ENCODE measurements at places on chromosomes 11 and 22.

DNA sequence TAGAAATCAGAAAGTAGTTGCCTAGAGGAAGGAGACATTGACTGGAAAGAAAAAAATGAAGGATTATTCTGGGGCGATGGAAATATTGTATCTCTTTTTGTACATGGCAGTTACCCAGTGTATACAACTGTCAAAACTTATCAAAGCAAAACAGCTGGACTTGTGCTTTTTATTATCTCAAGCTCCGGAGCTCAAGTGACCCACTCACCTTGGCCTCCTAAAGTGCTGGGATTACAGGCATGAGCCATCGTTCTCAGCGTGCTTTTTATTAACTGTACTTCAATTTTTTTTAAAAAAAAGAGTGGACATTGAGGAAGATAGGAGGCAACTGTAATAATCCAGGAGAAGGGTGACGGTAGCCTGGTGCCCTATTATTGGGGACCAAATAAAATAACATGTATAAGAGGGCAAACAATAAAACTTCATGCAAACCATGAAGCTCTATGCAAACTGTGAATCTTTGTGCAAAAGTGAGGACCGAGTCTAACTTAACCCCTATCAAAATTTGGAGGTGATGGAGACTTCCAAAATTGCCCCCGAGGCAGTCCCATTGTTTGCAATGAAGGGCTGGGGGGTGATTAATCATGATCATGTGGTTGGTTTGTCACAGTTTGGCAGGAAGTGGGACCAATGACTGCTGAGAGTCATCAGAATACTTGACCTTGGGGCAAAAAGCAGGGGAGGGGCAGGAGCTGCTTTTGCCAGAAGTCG lies 23.5 kb downstream of the FZD4 start:
- DNase-seq = no peak

- no peak for DNase-seq
Measured at GRCh38 chr11:824292-824880, 3.3 kb upstream of the CRACR2B start.

DNA sequence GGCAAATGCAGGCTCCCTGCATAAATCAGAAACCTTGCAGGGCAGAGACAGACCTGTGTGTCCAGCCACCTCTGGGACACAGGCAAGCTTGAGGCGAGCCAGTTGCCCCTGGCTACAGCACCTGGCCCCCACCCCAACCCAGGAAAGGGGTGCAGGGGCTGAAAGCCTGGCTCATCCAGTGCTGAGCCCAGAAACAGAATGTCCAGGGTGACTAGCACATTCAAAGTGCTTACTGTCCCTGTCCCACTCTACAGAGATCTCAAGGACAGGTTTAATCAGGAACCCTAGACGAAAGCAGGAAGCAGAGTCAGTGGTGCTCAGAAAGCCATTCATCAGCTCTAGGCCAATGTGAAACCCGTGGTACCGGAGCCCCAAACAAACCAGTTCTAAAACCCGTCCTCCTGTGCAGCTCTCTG lies 31.9 kb downstream of the PLEKHA7 start:
- DNase-seq = no peak

GRCh38 chr22:47000888-47001287 lies 238.4 kb downstream of the TBC1D22A start:
- DNase-seq = no peak

GRCh38 chr11:124753205-124753604 lies 1.1 kb upstream of the VSIG2 start:
- no peak for DNase-seq

DNA sequence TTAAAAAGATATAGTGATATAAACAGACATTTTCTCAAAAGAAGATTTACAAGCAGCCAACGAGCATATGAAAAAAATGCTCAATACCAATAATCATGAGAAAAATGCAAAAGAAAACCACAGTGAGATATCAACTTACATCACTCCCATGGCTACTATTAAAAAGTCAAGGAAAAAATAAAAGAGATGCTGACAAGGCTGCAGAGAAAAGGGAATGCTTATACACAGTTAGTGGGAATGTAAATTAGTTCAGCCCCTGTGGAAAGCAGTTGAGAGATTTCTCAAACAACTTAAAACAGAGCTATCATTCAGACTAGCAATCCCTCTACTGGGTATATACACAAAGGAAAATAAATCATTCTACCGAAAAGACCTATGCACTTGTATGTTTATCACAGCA lies 97.1 kb upstream of the CARD18 start:
- no peak for DNase-seq

- no peak for DNase-seq
Measured at GRCh38 chr11:3197044-3197695, 21.4 kb downstream of the MRGPRG start.

DNA sequence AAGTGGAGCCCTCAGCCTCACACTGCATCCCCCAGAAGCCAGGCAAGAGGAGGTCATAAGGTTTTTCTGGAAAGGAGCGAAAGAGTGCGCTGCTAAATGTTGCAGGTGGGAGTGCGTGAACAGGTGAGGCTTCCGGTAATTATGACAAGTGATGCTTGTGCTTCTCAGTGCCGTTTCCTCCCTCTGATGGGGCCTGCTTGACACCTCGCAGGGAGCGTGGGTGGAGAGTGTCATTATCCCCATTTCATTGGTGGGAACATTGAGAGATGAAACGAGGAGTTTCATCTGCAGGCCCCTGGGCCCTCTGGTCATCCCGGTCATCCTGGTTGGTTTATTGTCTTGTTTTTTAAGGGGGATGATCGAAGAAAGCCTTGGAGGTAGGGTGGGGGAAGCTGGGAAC lies 57.5 kb downstream of the BCR start:
- DNase-seq = peak; percentile 57

DNA sequence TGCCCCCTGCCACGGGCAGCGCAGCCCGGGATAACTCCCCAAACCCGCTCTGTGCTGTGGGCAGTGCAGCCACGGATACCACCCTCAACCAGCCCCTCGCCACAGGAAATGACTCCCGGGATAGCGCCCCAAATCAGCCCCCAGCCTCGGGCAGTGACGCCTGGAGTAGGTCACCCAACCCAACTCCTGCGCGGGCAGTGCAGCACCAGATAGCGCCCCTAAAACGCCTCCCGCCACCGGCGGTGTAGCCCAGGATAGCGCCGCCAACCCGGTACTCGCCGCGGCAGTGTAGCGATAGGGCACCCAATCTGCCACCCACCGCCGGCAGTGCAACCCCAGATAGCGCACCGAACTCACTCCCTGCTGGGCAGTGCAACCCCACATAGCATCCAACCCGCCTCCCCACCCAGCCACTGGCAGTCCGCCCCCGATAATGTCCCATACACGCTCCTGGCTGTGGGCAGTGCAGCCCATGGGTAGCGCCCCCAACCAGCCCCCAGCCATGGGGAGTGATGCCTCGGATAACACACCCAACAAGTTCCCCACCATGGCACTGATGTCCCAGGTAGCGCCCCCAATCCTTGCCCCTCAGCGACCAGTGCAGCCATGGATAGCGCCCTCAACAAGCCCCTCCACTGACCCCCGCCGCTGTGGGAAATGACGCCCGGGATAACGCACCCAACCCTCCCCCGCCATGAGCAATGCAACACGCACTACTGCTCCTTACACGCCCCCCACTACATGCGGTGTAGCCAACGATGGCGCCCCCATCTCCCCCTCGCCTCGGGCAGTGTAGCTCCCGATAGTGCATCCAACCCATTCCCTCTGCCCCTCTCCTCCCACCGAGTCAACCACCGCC lies 1.5 kb downstream of the RFPL2 start:
- no peak for DNase-seq

- DNase-seq = no peak
Measured at GRCh38 chr11:125093502-125093901, 17.9 kb downstream of the TMEM218 start.

DNA sequence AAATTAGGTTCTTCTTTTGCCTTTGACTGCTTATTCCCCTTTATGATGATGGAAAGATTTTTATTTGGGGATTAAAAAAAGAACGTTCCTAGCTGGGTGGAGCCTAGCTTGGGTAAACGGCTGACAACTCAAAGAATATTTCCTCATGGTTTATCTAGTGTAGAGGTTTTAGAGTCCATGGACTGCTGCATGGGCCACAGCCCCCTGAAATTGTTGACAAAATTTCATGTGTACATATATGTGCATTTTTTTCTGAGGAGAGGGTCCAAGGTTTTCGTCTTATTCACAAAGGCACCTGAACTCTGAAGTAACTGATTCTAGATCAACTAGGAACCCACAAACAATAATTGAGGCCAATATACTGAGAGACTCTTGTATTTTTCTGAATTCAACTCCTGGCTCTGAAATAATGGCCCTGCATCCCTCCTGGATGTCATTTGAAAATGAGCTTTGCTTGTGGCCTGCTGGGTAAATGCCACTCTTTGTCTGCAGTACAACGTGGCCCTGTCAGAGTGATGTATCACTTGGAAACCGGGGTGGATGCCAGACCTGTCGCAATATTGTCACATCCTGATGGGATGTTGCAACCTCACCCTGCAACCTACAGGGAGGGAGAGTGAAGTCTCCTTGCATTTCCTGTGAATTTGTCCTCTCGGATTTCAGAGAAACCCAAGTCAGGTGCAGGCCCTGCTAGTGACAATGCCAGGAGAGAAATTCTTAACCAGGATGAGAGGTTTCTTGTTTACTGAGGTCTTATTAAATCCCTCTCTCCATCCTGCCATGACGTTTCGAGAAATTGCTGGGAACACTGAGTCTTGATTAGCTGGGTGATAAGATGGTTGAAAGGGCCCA lies 33.8 kb downstream of the EHF start:
- DNase-seq = no peak

GRCh38 chr11:108025387-108026080 lies 16.8 kb downstream of the CUL5 start:
- DNase-seq = no peak

DNA sequence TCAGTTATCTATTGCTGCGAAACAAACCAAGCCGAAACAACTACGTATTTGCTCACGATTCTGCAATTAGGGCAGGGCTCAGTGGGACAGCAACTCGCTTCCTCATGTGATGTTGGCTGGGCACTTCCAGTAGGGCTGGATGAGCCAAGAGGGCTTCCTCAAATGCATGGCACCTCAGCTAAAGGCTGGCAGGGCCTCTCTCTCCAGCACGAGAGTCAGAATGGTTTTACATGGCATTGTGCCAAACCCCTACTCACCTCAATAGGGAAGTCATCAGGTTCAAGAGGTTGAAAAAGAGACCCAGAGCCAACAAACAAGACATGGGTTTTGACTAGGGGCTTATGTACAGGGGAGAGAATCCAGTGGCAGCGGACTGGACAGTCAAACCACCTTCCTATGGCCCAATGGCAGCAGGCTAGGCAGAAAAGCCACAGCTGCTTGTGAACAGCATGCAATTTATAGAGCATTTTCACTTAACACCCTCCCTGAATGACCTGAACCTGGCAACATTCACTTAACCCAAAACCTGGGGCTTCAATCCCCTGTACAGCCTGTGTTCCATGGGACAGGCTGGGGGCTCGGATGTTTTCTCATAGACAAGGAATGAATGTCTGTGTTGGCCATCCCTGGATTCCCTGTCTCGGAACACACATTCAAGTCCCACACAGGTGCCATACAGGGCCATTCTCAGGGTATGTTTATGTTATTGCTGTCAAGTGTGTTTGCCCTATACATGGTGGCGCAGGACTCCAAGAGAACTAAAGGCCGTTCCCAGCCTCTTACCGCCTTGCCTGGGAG lies 154.2 kb upstream of the NAV2 start:
- no peak for DNase-seq

DNA sequence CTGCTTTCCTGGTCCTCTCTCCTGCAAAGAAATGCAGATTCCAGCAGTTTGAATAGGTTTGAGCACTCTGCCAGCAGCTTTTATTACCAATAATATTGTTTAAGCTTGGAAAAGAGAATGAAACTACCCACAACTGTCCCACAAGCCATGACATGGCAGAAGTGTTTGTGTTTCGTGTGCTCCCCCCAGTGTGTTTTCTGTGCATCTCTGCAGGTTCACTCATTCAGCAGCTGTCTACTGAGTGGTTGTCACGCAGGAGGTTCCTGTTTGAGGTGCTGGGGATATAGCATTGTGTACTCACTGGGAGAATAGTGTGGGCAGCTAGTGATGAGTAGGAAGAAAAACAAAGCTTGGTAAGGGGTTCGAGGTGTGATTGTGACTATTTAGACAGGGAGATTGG lies 55.3 kb upstream of the SUSD2 start:
- no peak for DNase-seq

- no peak for DNase-seq
Measured at GRCh38 chr11:117859488-117860112, 16.9 kb downstream of the FXYD6 start.

DNA sequence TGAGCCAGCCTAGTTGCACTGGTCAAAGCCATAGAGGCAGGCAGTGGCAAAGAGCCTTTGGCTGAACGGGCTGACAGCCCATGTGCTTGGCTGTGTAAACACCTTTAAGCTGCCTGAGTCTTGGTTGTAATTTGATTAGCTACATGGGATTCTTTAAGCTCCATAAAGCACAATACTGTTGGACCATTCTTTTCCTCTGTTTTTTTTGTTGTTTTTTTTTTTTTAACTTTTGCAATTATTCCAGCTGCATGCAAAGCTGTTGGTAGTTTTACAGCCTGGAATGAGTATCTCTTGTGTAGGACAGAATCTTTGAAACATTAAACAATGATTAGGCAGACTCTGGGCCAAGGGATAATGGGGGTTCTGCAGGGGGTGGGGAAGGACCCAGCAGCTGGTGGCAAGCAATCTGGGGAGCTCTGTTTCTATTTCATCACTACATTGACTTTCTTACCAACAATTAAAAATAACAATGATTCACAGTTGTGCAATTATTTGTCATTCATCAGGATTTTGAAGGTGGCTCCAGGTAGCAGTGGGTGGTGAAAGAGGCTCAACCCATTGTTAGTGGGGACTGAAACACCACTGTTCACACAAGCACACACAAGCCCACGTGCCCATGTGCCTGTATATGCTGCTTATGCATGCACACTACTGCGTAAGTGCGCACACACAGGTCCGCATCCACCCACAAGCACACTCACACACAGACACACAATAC lies 69.5 kb upstream of the CSNK2A3 start:
- no peak for DNase-seq

DNA sequence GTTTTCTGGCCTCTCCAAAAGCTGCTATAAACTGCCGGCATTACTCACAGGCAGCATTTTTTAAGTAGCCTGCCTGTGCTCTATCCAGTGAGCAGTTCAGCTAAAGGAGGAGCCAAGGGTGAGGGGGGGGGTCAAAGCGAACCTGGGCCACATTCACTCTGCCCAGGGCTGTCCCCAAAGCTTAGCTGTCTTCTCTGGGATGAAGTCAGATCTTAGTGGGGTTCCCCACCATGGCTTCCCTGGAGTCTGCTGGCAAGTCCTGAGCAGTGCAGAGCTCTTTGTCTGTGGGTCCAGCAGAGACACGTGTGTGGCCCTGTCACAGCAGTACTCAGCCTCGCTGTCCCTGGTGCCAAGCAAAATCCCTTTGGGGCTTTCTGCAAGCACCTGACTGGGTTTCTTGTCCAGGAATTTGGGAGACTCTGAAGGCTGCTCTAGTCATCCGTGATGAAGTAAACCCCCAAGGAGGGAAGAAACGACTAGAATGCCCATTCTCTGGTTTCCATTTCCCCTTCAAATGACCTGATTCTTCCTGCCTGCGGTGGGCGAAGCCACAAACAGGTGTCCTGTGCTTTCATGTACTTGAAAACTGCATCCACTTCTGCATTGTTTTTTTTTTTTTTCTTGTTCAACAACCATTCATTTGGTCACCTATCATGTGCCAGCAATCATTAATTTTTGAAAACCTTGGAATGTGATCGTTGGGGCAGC lies 2.6 kb downstream of the KCNJ5 start:
- no peak for DNase-seq
